ENCODE measurements at places on chromosomes 3 and 15. TPM values are rescaled to one million over a fixed set of nuclear protein-coding genes. Genes with fewer than 3 reads are reported as not detected.
A peak's percentile ranks its signal among the peaks of the same experiment; 100 is the strongest.

The ATP8B4 gene
- 3.1 TPM for total RNA-seq

The DUOXA2 gene
- total RNA-seq: not detected

The GOLGA8R gene
- 6.6 TPM for total RNA-seq

DNA sequence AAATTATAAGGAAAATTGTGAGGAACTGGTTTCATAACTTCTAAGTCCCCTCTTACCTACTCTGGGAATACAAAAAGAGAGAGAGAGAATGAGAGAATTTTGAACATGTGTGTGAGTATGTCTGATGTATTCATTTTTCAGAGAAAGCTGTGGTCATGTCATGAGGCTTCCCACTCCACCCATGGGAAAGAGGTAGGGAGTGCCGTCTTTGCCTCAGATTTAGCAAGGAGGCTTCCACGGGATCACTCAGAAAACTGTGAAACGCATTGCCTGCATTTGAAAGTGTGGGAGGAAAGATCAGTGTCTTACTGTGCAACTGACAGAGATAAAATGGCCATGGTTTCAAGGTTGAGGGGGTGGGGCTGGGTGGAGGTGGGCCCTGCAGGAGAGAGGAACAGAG is 331.5 kb upstream of the CTNNB1 start:
- no peak for DNase-seq

The SH3GL3 gene
- total RNA-seq: 2.3 TPM

GRCh38 chr3:23811919-23812318 is 6.2 kb downstream of the UBE2E1 start:
- no peak for DNase-seq

The SV2B gene
- 20.4 TPM for total RNA-seq

DNA sequence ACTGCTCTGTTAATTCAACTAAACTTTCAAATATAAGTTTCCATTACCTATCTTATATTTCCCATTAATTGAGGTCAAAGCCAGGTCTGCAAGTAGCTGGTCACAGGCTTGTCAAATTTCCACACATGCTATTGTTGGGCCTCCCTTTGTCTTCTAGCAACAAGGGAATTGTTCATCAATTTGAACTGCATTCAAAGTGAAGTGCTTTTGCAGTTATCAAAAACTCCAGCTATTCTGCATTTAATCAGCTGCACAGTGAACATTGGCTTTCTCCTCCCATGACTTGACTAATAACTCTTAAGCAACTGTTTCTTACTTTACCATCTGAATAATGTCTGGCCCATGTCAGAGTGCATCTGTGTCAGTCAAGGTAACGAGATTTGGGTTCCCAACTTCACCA is 198.4 kb downstream of the KCNH8 start:
- no peak for DNase-seq

The KBTBD12 gene
- 3.4 TPM for total RNA-seq

DNA sequence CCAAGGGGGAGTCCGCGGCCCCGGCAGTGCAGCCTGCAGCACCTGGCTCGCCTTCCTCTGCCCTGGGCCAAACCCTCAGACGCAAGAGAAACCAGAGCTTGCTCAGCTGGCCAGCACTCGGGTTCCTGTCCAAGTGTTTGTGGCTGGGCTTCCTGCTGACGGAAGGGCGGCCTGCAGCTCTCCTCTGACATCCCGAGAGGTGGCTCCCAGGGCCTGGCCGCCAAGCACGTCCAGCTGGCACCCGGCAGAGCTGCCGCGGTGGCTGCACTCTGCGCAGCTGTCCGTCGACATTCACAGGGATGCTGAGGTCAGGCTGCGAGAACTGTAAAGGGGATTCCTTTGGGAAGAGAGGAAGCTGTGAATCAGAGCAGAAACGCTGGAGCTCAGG is 85.6 kb downstream of the CPN2 start:
- DNase-seq: peak; percentile 61

GRCh38 chr3:194283221-194284006 is 67.7 kb downstream of the CPN2 start:
- no peak for DNase-seq

DNA sequence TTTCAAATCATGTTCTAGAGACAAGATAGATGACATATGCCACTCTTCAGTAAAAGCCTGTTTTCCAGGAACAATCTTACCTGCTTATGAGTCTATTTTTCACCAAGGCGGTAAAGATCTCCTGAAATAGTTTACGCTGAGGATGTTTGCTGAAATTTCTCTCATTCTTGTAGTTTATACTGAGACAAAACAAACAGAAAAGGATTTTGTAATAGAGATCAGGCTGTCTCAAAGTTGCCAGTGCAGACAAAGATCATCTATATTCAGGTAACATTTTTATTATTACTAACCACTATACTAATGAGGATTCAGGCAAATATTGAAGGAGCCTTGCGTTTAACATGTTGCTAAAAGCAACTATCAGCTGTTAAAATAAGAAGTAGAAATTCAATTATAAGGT is 25.0 kb downstream of the NEK10 start:
- no peak for DNase-seq

DNA sequence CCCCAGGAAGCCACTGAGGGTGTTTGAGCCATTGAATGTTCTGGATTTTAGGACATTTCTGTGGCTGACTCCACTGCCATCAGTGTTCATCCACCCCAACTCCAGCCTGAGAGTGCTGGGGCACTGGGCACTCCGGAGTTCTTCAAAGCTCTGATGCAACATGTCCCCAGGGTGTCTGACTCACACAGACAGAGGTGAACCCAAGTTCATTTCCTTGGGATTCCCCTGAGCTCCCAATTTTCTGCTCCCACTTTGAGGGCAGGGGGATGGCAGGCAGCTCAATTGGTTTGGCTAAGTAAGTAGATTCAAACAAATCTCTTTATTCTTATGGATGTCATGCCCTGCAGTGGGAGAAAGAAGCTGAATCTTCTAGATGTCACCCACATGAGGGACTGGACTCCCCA is 2.2 kb downstream of the STRA6 start:
- DNase-seq: peak; percentile 28

The GPR160 gene
- 31.9 TPM for total RNA-seq

GRCh38 chr15:40381818-40382529 is 547 bp upstream of the KNSTRN start:
- DNase-seq: no peak

GRCh38 chr3:177521305-177521704 is 324.0 kb upstream of the TBL1XR1 start:
- peak; percentile 86 for DNase-seq

- no peak for DNase-seq
Measured at GRCh38 chr15:45677797-45678196, 43.0 kb downstream of the SQOR start.

- no peak for DNase-seq
Measured at GRCh38 chr3:105542282-105543019, 175.7 kb downstream of the ALCAM start.

The EIF3J gene
- total RNA-seq: 66.3 TPM

DNA sequence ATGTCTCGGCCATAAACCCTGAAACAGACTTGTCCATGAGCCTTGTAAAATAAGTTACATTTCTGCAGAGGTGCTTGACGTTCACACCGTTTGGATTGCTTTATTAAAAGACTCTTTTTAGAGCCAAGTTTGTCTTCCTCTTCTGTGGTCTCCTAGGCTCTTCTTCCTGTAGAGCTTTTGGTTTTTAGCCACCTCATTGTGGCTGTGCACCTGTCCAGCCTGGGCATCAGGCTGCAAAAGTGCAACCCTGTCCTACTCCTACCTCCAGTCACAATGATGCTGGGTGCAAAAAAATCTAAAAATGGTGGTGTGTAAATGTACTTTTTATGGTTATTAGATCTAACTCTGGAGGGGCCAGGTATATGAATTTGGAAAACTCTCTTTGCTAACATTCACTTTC is 2.8 kb upstream of the RIOX2 start:
- no peak for DNase-seq

The CPNE9 gene
- not detected for total RNA-seq

DNA sequence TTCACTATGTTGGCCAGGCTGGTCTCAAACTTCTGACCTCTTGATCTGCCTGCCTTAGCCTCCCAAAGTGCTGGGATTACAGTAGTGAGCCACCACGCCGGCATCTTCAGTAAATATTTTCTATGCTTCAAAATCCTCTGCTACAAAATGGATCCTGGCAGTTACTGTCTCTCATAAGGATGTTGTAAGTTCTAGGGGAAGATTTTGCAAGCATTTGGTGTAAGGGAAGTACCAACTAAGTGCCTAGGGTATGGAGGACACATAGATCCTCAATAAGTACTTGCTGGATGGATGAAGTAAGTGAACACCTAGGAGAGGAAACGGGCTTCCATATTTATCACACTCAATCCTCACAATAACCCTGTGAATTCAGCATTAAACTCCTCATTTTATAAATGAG is 6.6 kb downstream of the TM4SF4 start:
- no peak for DNase-seq

- DNase-seq: no peak
Measured at GRCh38 chr3:41846850-41847249, 115.1 kb downstream of the ULK4 start.

- DNase-seq: no peak
Measured at GRCh38 chr3:181383760-181384159, 328.0 kb upstream of the SOX2 start.

DNA sequence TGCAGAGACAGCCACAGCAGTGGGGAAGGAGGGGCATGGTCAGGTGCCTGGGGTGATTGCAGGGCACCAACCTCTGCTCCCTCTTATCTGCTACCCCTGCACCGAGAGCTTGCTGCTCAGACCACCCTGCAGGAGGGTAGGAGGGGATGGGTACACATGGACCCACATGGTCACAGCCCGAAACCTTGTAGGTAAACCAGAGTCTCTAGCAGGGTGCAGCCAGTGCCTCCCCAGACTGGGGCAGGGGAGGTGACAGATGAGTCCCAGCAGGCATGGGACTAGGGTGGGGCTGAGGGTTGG is 49.2 kb downstream of the FAH start:
- DNase-seq: no peak

DNA sequence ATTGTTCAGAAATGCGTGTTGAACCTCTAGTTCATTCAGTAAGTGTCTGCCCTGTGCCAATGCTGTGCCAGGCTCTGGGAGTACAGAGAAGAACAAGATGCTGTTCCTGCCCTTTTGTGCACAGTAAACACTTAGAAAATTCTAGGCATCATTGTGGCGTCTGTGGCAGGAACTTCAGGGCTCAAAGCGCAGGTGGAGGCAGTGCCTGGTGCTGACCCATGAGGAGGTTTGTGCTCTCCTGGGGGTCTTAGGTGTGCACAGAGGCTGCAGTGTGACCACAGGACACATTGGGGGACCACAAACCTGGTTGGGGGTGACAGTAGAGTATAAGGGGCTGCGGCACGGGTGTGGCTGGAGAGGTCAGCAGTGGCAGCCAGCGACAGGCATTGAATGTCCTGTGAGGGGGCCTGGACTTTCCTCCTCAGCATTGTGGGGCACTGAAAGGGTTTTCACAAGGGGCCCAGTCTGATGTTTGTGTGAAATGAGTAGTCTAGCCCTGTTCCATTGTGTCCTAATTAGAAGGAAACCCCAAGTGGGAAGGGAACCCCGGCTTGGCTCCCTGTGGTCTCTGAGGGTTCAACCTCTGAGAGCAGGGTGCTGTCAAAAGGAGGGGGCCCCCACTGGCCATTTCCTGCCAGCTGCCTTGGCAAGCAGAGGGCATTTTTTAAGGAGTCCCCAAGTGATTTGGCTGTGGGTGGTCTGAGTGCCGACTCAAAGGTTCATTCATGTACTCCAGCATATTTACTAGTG is 20.9 kb downstream of the MRAS start:
- no peak for DNase-seq

- DNase-seq: no peak
Measured at GRCh38 chr3:173892547-173892946, 495.0 kb downstream of the NLGN1 start.

DNA sequence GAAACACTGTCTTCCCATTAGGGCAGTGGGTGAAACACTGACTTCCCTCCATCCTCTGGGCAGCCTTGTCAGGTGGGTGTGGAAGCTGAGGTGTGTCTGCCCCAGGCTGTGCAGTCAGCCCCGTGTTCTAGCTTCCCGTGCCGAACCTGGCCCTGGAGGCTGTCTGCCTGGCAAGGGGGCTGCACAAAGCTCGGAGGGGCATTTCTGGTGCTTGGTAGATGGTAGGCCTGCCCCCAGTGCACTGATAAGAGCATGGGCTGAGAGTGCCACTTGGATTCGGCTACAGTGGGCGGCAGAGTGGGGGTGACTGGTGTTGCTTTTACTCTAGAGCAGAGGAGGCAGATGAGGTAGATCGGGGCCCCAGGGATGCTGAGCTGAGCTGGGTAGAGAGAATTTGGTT is 21.3 kb downstream of the IGF1R start:
- no peak for DNase-seq

The MESP1 gene
- total RNA-seq: 2.1 TPM

DNA sequence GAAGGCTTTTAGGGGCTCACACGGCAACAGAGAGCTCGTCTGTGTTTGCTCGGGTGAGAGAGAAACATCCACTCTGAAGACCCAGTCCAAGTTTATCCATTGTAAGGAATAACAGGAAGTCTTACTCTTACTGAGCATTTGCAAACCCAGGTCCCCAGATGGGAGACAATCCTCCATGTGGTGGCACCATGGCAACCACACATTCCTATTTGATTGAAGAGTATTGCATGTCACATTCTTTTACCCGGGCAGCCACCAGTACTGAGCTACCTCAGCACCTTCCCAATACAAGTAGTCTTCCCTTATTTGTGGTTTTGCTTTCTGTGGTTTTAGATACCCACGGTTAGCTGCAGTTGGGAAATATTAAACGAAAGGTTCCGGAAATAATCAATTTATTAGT is 302.9 kb upstream of the RASGRP1 start:
- no peak for DNase-seq

The GPR149 gene
- not detected for total RNA-seq

DNA sequence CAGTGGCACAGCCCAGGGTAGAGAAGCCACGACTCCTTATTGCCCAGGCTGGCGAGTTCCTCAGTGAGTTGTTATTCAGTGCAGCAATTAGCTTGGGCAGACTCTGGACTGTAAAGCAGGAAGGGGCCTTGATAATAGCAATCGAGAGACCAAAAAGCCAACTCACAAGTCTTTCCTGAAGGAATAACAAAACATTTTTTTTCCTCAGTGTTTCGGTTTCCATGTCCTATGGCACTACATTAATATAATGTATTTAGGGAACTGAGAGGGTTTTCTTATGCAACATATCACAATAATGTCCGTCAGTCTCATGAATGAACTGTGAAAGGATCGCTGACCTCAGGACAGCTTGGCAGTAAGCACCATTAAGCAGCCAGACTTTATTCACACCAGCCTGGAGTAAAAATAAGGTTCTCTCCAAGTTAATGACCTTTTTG is 248.9 kb upstream of the TBL1XR1 start:
- DNase-seq: no peak
